Tibial nerve (tissue), 4 donors: ENCODE measurements at places on chromosomes 2 and 18.
A peak's percentile ranks its signal among the peaks of the same experiment; 100 is the strongest.

- no peaks in the 10 kb centered on the region for H3K36me3 ChIP-seq
- no peak overlapping the region for H3K4me3 ChIP-seq
- no peak for DNase-seq
- no peaks in the 10 kb centered on the region for H3K27me3 ChIP-seq
- H3K4me1 ChIP-seq, result no peaks in the 10 kb centered on the region
These were observed 44.5 kb upstream of the SP5 start for GRCh38 chr2:170670651-170671050.

- H3K4me1 ChIP-seq, result no peaks in the 10 kb centered on the region
- H3K36me3 ChIP-seq, result no peaks in the 10 kb centered on the region
- no peak overlapping the region for H3K27ac ChIP-seq
These were observed 117.9 kb downstream of the CSRNP3 start for GRCh38 chr2:165587335-165587938.

DNA sequence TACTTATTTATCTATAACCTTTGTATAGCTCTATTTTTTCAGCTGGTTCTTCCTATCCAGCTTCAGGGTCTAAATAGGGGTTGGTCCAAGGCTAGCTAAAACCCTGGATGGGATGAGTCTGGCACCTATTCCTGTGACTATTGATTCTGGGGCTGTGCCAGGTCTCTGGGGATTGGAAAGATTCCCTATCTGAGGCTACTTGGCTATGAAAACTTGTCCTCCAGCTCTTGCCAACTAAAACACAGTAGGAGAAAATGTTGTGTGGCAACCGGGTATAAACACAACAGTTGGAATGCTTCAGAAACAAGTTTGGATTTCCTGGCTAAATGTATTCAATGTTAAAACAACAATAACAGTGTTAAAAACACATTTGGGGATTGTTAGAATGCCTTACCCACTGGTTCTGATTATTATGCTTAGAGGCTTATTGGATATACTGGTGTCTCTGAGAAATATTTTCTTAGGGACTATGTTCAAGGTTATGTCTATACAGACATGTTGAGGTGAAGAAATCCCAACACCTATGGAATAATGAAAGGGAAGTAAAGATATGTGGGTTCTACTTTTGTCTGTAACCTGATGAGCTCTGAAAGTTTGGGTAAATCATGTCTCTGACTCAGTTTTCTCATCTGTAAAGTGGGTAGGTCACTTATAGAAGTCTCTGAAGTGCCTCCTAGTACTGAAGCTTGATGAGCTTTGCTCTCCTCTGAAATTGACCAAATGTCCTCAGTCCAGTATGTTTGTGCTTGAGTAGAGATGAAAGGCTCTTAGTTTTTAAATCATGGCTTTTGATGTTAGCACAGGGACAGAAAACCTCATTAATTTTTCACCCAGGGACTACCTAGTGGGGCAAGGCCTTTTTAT lies 460.7 kb downstream of the MTX2 start:
- H3K4me1 ChIP-seq, result no peaks in the 10 kb centered on the region
- DNase-seq, result peak; percentile 21
- H3K27ac ChIP-seq, result no peak overlapping the region
- no peaks in the 10 kb centered on the region for H3K36me3 ChIP-seq
- H3K4me3 ChIP-seq, result no peak overlapping the region

- DNase-seq, result no peak
- H3K27me3 ChIP-seq, result no peaks in the 10 kb centered on the region
- H3K36me3 ChIP-seq, result no peaks in the 10 kb centered on the region
- H3K4me1 ChIP-seq, result peaks cover 9% of the 10 kb centered on the region
These were observed 2.8 kb upstream of the KLHL14 start for GRCh38 chr18:32775628-32776027.

DNA sequence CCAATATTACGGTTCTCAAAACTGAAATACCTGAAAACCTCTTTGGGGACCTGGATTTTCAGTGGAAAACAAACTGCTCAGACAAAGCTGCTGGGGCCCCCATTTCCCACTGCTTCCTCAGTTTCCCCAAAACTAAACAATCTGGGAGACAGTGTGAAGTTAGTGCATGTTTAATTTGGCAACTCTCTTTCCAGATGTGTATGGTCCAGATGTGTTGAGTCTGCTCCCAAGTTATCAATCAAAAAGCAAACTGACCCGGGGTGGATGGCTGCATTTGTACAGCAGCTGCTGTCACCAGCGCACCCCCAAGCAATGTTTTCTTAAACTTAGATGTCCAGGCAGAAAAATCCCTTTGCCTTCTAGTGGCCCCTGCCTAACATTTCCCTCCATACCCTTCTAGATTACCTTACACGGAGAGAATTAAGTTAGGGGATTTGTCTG lies 136.9 kb downstream of the COPS8 start:
- H3K36me3 ChIP-seq, result no peaks in the 10 kb centered on the region
- peaks cover 8% of the 10 kb centered on the region for H3K4me1 ChIP-seq
- H3K27ac ChIP-seq, result peak overlapping the region; percentile 50
- H3K27me3 ChIP-seq, result no peaks in the 10 kb centered on the region

DNA sequence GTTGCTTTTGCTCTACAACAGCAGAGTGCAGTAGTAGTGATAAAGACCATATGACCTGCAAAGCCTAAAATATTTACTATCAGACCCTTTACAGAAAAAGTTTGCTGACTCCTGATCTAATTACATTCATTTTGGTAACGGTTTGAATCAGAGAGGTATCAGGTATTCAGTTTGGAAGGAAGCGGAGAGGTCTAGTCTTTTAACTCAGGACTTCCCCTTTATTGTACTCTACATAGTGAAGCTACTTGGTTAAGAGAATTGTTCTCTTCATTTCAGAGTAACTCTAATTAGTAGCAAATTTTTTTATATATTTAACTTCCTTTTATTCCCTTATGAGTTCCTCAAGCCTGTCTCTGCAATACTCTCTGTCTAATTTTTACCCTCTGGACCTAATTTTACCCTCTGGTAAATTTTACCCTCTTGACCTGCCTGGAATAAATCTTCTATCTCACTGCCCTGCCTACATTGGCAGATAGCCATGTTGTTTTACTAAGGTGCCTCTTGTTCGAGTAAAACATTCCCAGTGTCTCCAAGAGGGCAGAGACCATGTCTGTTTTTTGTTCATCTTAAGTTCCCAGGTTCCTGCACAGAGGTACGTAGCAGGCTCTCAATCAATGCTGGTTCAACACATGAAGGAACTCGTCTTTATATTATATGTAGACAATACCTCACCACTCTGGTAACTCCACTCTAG lies 170.6 kb downstream of the DNAH6 start:
- DNase-seq, result no peak
- no peaks in the 10 kb centered on the region for H3K36me3 ChIP-seq
- no peak overlapping the region for H3K27ac ChIP-seq
- H3K27me3 ChIP-seq, result no peaks in the 10 kb centered on the region

GRCh38 chr18:23631746-23632145 lies 31.0 kb downstream of the ANKRD29 start:
- H3K36me3 ChIP-seq, result no peaks in the 10 kb centered on the region
- no peaks in the 10 kb centered on the region for H3K27me3 ChIP-seq
- H3K4me1 ChIP-seq, result no peaks in the 10 kb centered on the region
- no peak overlapping the region for H3K4me3 ChIP-seq

DNA sequence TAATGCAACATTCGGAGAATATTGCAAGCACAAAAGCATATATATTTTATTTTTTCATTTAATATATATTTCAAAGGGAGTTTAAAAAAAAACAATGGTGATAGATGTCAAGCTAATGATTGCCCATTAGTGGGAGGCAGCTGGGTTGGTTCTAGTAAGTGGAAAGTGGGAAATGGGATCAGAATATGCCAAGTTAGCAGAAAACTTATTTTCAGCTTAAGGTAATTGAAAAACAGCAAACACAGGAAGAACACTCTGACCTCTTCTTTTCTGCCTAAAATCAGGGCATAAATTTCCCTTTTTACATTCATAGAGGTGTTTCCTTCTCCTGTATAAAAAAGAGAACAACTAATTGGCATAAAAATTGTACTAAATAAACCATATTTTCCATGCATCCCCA lies 535.3 kb upstream of the SYT4 start:
- no peaks in the 10 kb centered on the region for H3K4me1 ChIP-seq
- no peak overlapping the region for H3K27ac ChIP-seq

DNA sequence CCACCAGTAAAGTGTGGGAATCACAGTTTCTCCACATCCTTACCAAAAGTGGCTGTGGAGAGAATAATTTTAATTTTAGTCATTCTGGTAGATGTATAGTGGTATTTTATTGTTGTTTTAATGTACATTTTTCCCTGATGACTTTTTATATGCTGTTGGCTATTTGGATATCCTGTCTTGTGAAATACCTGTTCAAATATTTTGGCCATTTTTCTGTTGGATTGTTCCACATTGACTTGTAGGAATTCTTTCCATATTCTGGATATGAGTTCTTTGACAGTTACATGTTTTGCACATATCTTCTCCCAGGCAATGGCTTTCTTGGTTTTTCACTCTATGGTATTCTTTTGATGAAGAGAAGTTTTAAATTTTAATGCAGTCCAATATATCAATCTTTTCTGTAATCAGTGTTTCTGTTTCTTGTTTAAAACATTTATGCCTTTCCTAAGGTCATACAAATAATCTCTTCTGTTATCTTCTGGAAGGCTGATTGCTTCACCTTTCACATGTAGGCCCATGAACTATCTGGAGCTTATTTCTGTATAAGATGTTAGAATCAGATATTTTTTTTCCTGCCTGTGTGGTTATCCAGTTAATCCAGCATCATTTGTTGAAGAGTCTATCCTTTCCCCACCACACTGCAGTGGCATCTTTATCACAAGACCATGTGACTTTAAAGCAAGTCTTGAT lies 19.0 kb downstream of the AFTPH start:
- no peaks in the 10 kb centered on the region for H3K27me3 ChIP-seq
- no peak for DNase-seq
- H3K27ac ChIP-seq, result no peak overlapping the region
- no peaks in the 10 kb centered on the region for H3K4me1 ChIP-seq
- H3K36me3 ChIP-seq, result no peaks in the 10 kb centered on the region

DNA sequence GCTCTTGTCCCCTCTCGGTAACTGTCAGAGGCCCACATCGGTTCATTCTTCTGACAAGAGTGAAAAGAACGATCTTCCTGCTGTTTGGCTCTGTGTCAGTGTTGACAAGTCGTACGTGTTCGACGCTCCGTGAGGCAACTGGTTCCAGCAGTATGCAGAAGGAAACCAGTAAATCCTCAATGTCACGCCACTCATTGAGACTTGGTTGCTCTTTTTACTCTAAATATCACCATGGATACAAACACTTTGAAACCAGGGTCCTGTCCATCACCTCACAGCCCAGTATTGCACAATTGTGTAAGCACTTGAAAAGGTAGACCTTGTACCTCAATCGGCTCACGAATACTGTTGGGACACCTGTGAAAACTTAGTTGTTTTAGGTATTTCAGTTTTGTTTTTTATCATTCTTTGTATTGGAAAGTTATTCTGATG lies 136.4 kb downstream of the ZNF407 start:
- no peaks in the 10 kb centered on the region for H3K36me3 ChIP-seq
- H3K27me3 ChIP-seq, result no peaks in the 10 kb centered on the region
- no peaks in the 10 kb centered on the region for H3K4me1 ChIP-seq
- H3K4me3 ChIP-seq, result no peak overlapping the region

GRCh38 chr2:213722565-213722964 lies 438.3 kb downstream of the SPAG16 start:
- no peak overlapping the region for H3K27ac ChIP-seq
- H3K4me1 ChIP-seq, result peaks cover 6% of the 10 kb centered on the region
- no peaks in the 10 kb centered on the region for H3K27me3 ChIP-seq
- no peak for DNase-seq
- H3K36me3 ChIP-seq, result no peaks in the 10 kb centered on the region
- H3K4me3 ChIP-seq, result no peak overlapping the region

DNA sequence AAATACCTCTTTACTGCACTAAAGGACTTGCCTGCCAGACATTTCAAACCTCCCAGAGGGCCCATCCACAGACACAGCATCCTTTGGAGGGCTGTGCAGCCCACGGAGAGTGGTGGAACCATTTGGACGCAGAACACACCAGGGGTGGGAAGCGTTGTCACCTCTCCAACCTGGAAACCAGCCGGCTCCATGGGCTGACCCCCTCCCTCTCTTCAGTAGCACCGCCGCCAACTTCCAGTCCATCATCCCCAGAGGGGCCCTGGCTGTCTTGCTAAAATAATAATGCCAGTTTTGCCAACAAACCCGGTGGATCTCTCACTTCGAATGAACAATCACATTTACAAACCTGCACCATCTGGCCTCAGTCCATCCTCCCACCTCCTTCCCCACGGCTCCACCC lies 203.9 kb downstream of the FBXO15 start:
- DNase-seq, result no peak
- H3K4me3 ChIP-seq, result no peak overlapping the region
- H3K27ac ChIP-seq, result no peak overlapping the region
- no peaks in the 10 kb centered on the region for H3K4me1 ChIP-seq
- no peaks in the 10 kb centered on the region for H3K27me3 ChIP-seq
- no peaks in the 10 kb centered on the region for H3K36me3 ChIP-seq

DNA sequence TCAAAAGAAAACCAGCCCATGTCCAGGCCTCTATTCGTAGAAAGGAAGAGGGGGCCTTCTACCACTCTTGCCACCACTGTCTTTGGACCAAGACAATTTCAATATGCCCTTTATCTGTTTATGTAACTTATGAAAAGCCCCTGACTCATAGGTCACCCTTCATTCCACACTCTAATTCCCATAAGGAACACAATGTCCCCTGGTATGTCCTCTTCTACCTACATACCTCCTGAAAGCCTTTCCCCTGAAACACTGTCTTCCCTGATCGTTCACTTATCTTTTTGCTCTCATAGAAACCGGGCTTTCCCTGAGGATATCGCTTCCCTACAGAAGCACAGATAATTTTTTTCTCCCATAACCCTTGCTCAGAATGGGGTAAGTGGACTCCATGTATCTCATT lies 13.3 kb downstream of the EIF2AK3 start:
- DNase-seq, result no peak
- peaks cover 14% of the 10 kb centered on the region for H3K4me1 ChIP-seq
- no peaks in the 10 kb centered on the region for H3K27me3 ChIP-seq

- no peak overlapping the region for H3K27ac ChIP-seq
- H3K36me3 ChIP-seq, result no peaks in the 10 kb centered on the region
- H3K4me1 ChIP-seq, result no peaks in the 10 kb centered on the region
- H3K27me3 ChIP-seq, result no peaks in the 10 kb centered on the region
- no peak for DNase-seq
These were observed 98.5 kb downstream of the DSEL start for GRCh38 chr18:67417864-67418523.

DNA sequence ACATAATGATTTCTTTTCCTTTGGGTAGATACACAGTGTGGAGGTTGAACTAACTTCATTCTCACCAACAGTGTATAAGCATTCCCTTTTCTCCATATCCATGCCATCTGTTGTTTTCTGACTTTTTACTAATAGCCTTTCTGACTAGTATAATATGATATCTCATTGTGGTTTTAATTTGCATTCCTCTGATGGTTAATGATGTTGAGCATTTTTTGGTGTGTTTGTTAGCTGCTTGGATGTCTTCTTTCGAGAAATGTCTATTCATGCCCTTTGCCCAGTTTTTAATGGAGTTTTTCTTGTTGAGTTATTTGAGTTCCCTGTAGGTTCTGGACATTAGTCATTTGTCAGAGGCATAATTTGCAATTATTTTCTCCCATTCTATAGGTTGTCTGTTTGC lies 59.8 kb downstream of the MARCHF4 start:
- no peaks in the 10 kb centered on the region for H3K36me3 ChIP-seq
- no peaks in the 10 kb centered on the region for H3K27me3 ChIP-seq
- H3K27ac ChIP-seq, result no peak overlapping the region
- H3K4me3 ChIP-seq, result no peak overlapping the region
- H3K4me1 ChIP-seq, result no peaks in the 10 kb centered on the region
- no peak for DNase-seq

GRCh38 chr2:207974216-207974605 lies 51.1 kb downstream of the PLEKHM3 start:
- no peak overlapping the region for H3K27ac ChIP-seq
- DNase-seq, result no peak
- no peaks in the 10 kb centered on the region for H3K27me3 ChIP-seq
- no peaks in the 10 kb centered on the region for H3K36me3 ChIP-seq
- peaks cover 19% of the 10 kb centered on the region for H3K4me1 ChIP-seq
- H3K4me3 ChIP-seq, result no peak overlapping the region
